ENCODE measurements at places on chromosomes 16 and 17. TPM values are rescaled to one million over a fixed set of nuclear protein-coding genes. Genes with fewer than 3 reads are reported as not detected.

- no peak for DNase-seq
Observed at GRCh38 chr17:76553178-76553908, 13.5 kb downstream of the PRCD start.

- DNase-seq: no peak
Observed at GRCh38 chr16:83533193-83533592, 274.6 kb upstream of the HSBP1 start.

- no peak for DNase-seq
Observed at GRCh38 chr17:64747938-64748540, 85.9 kb upstream of the SMURF2 start.

GRCh38 chr17:7894226-7894625 is 5.6 kb downstream of the CHD3 start:
- DNase-seq: no peak

GRCh38 chr16:85124636-85125346 is 12.5 kb upstream of the CIBAR2 start:
- DNase-seq: no peak

- no peak for DNase-seq
Observed at GRCh38 chr17:17494870-17495535, 1.2 kb downstream of the RASD1 start.

DNA sequence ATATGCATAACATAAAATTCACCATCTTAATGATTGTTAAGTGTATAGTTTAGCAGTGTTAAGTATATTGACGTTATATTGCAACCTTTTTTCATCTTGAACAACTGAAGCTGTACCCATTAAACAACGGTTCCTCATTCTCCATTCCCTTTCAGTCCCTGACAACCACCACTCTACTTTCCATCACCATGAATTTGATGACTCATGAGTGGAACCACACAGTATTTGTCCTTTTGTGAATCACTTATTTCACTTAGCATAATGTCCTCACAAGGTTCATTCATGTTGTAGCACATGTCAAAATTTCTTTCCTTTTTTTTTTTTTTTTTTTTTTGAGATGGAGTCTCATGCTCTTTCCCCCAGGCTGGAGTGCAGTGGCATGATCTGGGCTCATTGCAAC is 46.0 kb downstream of the HOXB1 start:
- no peak for DNase-seq

DNA sequence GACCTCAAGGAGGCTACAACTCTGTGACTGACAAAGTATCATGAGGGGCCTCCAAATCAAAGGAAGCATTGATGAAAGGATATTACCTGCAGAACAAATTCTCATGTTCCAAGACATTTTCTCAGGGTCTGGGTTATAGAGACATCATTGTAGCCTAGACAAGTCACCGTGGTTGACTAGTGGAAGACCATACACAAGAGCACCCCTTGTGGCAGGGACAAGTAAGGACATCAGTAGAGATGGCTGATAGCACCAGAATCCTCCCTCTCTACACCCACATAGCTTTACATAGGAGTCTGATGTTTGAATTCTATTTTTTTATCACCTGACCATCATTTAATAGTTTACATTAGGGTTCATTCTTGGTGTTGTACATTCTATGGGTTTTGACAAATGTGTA is 32.5 kb upstream of the CDH8 start:
- DNase-seq: no peak

DNAH3 gene
- not detected for total RNA-seq

GRCh38 chr17:73188011-73188410 is 4.8 kb upstream of the COG1 start:
- no peak for DNase-seq
